ENCODE measurements at places on chromosomes 4 and X.
A peak's percentile ranks its signal among the peaks of the same experiment; 100 is the strongest.

- DNase-seq = peak; percentile 27
Observed at GRCh38 chr4:73589887-73590801, 30.1 kb downstream of the RASSF6 start.

DNA sequence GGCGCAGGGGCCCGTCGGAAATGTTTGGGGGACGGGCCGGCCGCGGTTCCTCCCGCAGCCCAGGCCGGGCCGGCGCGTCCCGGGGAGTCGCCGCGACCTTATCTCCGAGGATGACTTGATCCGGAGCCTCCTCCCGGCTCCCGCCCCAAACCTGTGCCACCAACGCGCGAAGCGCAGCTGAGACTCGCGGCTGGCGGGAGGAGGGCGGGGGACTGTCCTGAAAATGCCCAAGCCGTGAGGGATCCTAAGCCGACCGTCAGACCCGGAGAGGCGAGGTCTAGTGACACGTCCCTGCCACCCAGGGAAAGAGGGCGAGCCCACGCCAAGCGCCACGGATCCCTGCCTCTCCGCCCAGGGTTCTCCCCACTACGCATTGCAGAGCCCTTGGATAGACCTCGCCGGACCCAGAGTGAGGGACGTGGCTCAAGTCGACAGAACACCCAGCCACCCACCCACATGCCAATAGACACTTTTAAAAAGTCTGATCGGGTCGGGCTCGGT is 26.9 kb downstream of the UTP14A start:
- no peak for DNase-seq

GRCh38 chrX:152451731-152451980 is 541 bp upstream of the GABRA3 start:
- no peak for DNase-seq

- no peak for DNase-seq
Observed at GRCh38 chr4:78525559-78525958, 26.0 kb upstream of the ANXA3 start.

DNA sequence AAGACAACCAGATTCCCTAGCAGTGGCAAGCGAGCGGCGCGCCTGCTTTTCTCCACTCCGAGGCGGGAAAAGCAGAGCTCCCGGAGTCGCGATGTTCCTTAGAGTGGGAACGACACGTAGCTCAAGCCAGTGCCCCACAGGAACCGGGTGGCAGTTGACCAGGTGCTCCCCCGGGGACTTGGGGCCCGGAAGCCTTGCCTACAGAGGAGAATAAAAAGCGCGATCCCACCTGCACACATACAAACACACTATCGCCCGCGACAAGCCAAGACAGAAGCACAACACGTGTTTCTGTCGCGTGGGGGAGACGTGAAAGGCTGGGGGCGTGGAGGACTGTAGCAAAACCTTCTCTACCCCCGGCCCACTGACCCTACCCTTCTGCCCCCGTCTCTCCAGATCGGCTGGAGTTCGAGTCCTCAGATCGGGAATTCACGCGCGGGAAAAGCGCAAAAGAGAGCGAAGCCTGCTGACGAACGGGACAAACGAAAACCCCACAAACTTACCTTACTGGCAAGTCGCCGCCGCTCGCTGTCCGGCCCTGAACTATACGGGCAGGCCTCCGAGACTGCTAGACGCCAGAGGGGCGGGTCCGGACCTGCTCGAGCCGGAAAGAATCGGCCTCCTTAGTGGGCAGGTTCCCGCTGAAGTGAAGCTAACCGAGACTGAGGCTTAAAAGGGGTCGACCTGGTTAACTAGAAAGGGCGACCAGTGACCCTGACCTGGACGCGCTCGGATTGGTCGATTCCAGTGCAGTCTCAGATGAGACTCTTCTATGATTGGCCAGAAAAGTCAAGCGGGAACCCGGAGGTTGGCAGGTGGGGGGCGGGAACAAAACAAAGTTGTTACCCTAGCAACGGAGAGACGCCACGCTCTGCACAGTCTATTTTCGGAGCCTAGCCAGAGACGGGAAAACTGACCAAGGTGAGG is at the start of the genes DNAAF6 and NUP62CL:
TSS of gene DNAAF6 (plus strand) at position 842 of the 927 bp plus-strand sequence. CDS start 6,265 bp downstream, outside the sequence.
TSS of gene NUP62CL (minus strand) at position 664 of the 927 bp plus-strand sequence. CDS start 31,287 bp downstream, outside the sequence.
- peak; percentile 13 for DNase-seq

GRCh38 chr4:145730026-145730425 is 50.1 kb downstream of the C4orf51 start:
- no peak for DNase-seq

- peak; percentile 14 for DNase-seq
Observed at GRCh38 chr4:1512738-1513660, 106.8 kb upstream of the NKX1-1 start.

DNA sequence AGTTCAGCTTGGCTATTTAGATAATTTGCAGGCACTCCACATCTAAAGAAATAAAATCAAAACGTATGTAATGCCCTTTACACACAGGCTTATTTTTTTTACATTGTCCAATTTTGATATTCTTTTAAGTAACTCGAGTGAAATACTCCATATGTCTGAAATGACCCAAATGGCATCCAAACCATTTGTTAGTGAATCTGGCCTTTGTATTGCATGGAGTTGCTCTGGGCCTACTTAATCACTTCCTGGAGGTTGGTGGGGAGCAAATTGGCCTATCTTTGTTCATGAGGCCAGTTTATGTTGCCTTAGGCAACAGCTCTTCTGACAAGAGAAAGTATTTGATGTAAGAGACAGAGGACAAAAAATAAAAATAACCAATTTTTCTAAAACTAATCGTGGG is 47.6 kb upstream of the TMEM131L start:
- peak; percentile 59 for DNase-seq

DNA sequence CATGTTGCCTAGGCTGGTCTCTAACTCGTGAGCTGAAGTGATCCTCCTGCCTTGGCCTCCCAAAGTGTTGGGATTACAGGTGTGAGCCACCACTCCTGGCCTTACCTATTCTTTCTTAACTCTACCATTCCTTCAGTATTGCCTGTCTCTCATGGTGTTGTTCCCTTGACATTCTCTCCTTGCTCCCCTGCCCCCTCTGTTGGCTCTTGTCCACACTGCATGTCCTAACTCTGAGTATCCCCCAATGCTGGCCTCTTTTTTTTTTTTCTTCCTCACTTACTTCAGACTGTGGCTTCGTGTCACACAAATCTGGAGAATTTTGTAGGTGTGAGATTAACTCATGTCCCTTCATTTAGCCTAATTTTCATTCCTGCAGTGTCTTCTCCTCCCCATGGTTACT is 22.9 kb upstream of the FRMPD4 start:
- DNase-seq = no peak

DNA sequence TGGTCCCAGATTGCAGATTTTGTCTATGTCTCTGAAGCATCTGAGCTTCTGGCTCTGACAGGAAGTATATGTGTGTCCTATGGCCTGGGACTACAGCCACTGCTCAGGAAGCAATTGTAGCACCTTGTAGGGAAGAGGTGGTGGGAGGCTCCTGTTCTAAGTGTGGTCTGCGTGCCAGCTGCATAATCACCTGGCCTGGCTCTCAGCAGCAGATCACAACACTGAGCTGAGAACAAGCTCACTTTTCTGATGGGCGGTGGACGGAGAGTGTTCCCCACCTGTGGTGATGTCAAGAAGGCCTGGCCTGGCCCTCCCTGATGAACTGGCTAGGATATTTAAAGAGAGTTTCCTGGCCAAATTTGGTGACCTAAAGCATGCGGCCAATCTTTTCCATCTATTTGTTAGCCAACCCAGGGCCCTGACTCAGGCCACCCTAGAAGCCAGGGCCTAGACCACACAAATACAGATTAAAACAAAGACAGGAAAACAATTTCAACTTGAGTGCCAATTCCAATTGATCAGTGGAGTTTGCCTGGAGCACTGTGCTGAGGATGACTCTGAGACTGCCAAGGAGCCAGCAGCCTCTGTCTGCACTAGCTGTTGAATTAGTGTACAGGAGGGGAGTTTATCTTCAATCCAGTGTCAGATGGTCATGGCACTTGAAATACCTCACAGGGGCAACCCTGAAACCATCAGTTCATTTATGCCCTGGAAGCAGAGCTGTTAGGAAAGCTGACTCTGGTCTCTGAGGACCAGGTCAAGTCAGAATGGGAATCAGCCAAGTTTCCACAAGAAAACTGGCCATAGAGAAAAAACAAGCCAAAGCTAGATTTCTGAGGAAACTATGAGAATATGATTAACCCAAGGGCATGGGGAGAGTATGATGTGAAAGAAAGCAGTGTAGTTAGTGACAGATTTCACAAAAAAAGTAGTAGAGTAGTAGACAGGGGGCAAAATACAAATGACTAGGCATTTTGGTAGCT is 47.4 kb downstream of the PRDM5 start:
- no peak for DNase-seq

DNA sequence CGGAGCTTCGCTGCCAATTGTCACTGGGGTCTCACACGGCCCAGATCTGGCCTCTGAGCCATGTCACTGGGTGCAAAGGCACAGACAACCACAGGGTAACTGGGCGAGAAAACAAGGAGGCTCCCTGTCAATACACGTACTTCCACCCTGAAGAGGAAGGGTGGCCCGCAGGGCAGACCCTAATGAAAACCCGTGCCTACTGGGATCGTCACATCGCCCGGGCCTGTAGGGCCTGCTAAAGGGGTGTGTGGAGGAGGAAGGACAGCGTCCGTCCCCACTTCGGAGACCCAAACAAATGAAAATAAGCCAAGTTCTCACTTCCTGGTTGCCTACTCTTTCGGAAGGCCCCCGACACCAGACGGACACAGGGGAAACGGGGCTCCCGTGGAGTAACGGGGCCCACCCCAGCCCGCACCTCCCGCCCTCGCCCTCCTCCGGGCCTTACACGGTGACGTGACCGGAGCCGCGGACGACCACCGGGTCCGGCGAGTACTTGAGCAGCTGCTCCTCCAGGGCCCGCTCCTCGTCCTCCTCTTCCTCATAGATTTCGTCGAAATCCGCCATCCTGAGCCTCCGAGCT is 578 bp downstream of the CHIC2 start:
- no peak for DNase-seq

DNA sequence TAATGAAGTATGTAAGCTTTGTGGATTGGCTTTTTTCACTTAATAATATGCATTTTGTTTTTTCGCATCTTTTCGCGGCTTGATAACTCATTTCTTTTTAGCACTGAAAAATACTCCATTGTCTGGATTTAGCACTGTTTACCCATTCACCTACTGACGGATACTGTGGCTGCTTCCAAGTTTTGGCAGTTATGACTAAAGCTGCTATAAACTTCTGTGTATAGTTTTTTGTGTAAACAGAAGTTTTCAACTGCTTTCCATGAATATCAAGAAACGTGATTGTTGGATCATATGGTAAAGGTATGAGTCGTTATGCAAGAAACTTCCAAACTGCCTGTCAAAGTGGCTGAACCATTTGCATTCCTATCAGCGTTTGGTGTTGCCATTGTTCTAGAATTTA is 87.6 kb downstream of the BMP3 start:
- DNase-seq = no peak

DNA sequence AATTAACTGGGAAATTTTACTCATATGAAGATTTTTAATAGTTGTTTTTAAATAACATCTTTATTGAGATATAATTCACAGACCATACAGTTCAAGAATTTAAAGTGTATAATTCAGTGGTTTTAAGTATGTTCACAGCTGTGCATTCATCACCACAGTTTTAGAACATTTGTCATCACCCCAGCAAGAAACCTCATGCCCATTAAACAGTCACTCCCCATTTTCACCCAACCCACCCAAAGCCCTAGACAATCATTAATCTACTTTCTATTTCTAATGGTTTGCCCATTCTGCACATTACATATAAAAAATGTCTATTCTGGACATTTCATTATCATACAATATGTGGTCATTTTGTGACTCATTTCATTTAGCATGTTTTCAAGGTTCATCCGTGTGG is 2.8 kb downstream of the UPRT start:
- DNase-seq = no peak

DNA sequence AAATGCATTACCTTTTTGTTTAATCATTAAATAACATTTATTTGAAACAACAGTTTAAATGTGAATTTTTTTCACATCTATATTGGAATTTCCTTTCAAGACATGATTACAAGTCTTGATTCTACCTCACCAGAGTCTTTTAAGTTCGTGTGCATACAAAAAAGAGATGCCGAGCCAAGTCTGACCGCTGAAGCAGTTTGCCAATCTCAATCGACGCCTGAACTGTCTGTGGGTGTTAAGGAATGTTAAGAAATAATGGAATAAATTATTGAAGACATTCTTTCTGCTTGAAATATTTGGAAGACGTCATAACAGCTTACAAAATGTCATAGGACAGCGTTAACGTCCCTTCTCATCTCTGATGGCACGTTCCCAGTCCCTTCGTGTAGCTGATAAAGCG is 27.9 kb upstream of the TNIP3 start:
- DNase-seq = peak; percentile 41

GRCh38 chrX:49919617-49920016 is 2.8 kb upstream of the CLCN5 start:
- peak; percentile 89 for DNase-seq

DNA sequence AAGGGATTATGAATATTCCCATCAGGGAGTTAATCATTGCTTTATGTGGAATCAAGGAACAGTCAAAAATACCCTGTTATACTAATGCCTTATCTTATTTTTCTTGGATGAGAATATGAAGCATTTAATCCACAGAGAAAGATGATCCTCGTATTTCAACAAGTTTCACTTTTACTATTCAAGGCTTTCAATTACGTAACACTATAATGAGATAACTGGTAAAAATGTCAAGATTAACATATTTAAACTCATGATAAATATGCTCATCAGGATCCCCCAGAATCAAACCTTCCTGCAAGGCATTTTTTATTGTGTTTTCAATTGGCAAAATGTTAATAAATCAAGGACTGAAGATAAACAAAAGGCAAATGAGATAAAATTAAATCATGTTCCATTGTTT is 5.1 kb downstream of the ZXDA start:
- peak; percentile 18 for DNase-seq

DNA sequence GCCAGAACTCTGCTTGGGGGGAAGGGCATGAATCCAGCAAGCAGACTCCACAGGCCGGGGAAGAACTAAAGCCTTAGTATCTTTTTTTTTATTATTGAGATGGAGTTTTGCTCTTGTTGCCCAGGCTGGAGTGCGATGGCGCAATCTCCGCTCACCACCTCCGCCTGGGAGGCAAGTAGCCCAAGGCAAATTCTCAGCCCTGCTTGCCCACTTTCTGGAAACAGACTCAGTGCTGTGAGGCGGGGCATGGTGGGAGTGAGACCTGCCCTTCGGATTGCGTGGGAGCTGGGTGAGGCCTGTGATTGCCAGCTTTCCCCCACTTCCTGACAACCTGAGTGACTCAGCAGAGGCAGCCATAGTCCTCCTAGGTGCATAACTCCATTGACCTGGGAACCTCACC is 348.8 kb downstream of the GASK1B start:
- DNase-seq = no peak

- DNase-seq = no peak
Observed at GRCh38 chr4:153904011-153904410, 115.1 kb upstream of the SFRP2 start.

DNA sequence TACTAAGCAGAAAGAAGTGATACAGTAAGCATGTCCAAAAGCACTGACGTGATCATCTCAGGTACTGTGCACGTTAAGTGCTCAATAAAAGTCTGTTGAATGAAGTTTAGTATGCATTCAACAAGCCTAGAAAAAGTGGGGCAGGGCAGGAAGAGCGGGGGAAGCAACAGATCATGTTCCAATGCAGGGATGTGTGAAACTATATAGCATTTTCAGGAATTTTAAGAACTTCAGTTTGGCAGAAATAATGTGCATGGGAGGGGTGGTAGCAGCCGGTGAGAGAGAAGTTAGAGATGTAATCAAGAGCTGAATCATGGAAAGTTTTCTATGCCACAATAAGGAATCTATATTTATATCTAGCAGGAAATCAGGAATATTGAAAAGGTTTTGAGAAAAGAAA is 19.2 kb upstream of the CCNA2 start:
- DNase-seq = no peak
